GM18507 (cell line): ENCODE measurements at places on chromosomes 2 and 18.

GRCh38 chr2:45575881-45576280 is 35.2 kb downstream of the SRBD1 start:
- DNase-seq = no peak

DNA sequence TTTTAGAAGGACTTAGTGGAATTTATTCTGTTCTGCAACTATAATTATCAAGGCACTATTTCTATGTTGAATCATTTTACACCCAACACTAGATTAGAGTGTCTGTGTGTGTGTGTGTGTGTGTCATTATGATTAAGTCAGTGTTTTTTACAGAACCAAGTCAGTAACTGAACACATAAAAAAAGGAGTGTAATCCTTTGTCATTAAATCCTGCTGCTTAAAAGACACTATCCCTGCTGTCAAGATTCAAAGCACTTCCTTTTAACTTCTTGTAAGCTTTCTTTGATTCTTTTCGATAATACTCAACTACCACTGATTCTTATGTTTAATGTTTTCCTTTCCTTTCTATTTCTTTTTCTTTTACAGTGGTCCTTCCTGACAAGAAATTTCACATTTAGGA is 306.7 kb downstream of the ZNF804A start:
- DNase-seq = no peak

DNA sequence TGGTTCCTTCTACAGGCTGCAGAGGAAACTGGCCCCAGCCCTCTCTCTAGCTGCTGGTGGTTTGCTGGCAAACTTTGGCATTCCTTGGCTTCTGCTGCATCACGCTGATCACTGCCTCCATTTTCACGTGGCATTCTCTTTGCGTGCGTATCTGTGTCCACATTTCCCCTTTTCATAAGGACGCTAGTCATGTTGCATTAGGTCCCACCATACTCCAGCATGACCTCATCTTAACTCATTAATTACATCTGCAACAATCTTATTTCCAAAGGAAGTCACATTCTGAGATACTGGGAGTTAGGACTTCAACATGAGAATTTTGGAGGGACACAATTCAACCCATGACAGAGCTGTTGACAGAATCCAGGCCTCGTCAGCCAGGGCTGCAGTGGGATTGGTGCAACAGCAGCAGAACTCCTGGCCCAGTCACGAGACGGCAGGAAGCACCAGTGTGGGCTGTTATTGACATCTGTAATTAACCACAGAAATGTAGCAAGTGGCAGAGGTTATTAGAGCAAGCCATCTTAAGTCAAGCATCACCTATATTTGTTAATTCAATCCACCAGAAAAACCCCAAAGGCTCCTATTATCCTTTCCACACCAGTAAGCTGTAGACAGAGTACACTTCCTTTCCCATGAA is 132.4 kb downstream of the TMEM163 start:
- DNase-seq = no peak

GRCh38 chr2:170073288-170073687 is 104.7 kb upstream of the MYO3B start:
- DNase-seq = no peak

GRCh38 chr2:134273256-134273983 is 19.5 kb downstream of the MGAT5 start:
- no peak for DNase-seq

- DNase-seq = no peak
Observed at GRCh38 chr18:66867653-66868052, 263.8 kb upstream of the CDH19 start.

DNA sequence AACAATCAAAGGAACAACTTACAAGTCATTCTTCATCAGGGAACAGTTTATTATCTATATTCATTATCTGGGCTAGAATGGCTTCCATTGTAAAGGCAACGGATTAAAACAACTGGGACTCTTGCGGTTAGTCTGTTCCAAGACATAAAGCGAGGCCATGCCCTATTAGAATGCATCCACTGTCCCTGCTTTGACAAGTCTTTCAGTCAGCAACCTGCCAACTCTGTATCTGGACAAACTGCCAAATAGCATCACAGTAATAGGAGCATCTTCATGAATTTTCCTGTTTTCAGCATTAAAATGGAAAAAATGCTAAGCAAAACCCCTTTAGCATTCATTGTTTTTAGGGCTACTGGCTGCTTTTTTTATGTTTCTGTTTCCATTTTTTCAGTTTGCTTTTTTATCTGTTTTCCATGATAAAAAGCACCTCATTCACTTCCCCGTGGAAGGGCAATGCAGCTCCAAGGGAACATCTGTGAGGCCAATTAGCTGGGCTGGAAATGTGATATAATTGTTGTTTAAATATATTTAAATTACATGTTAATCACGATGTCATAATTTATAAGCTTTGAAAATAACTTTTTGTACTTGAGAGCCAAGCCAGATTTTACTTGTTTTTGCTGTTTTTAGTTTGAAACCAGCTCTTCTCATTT is 834.3 kb downstream of the CPS1 start:
- no peak for DNase-seq

GRCh38 chr2:136247204-136247950 is 129.4 kb upstream of the CXCR4 start:
- no peak for DNase-seq

DNA sequence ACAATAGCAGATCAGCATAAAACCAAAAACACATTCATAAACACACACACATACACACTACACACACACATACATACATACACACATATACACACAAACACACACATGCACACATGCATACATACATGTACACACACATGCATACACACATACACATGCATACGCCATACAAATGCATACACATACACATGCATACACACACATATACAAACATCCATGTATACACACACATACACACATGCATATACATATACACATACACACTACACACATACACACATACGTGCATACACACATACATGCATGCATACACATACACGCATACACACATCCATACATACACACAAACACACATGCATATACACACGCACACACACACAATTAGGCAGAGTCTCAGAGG is 490.1 kb downstream of the TNS1 start:
- DNase-seq = no peak

GRCh38 chr2:221716426-221717303 is 144.6 kb upstream of the EPHA4 start:
- DNase-seq = no peak

DNA sequence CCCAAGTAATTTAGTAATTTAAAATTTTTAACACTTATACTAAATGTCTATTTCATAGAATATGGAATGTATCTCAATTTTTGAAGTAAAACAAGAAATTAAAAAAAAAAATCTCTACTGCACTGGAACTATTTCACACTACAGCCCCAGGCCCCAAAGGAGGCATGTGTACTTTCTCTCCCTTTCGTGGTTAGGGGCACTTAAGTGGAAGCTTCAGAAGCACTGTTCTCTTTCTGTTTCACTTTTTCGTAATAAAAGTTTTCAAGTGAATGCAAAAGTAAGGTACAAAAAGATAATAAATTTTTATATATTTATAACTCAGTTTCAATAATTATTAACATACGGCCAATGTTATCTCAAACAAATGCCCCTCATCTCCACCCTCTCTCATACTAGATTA is 123.8 kb upstream of the STON1 start:
- DNase-seq = no peak

DNA sequence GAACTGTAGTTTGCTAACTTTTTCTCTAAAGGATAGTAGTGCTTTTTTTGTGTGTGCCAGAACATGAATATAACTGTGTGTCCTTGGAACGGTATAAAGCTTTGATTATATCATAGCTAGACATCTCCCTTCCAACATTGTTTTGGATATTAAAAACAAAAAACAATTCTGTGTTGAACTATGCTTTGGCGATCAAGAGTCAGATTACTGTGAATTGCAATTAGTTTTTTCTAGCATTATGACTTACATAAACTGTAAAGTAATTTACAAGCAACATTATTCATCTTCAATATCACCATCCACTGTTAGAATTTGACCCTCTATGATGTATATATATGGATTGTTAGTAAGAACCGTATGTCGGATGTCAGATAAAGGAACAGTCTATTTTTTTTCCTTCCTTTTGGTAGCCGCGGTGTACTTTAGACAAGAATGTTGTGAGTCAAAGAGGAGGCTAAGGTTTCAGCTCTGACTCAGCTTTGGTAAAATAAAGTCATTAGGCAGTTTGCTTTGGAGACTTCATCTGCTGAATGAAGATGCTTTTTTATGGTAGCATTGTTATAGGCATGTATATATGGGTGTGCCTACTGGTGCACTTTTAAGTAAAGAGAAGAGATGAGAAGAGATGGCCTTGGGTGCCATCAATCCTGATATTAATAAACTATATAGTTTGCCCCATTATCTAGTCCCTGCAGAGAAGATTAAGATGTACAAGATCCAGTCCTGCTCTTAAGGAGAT is 76.4 kb downstream of the LTBP1 start:
- DNase-seq = no peak

GRCh38 chr2:47539228-47539627 is 136.3 kb downstream of the MSH2 start:
- DNase-seq = no peak

DNA sequence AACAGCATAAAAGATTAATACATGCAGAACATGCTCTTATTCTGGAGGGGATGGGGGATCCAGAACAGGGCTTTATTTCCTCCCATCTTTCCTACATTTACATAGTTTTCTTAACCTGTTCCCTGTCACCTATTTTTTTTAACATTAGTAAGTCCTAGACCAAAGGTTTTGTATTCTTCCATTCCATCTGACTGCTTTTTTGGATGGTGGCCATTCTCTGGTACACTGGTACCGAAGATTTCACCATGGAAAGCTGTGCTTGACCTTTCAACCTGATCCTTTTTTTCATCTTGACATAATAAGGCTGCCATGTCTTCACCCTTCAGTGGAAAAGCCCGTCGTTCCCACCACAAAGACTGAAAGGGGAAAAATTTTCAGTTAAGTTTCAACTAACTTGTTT is 20.4 kb downstream of the RPE start:
- DNase-seq = no peak

- no peak for DNase-seq
Observed at GRCh38 chr2:25964891-25965290, 17.4 kb downstream of the KIF3C start.

- DNase-seq = no peak
Observed at GRCh38 chr2:45180033-45180746, 170.9 kb upstream of the SIX2 start.

GRCh38 chr2:162716122-162716521 is 122.4 kb downstream of the KCNH7 start:
- DNase-seq = no peak

DNA sequence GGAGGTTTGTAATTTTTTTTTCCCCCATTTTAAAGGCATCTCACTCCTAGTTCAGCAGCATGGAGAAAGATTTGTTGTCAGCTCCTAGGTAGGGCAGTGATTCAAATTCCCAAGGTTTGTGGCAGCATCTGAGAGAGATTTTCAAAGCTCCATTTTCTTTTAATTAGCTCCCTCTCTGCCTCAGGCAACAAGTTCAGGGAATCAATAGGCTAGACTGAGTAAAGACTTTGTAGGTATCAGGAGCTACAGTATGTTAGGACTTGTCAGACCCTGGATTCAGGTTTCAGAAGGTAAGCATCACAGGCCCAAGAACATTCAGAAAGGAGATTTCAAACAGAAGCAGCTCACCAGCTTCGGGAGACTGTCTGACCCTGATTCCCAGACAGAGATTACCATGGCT is 273.3 kb upstream of the ERBB4 start:
- no peak for DNase-seq
